ENCODE measurements at places on chromosomes 12 and 14.

DNA sequence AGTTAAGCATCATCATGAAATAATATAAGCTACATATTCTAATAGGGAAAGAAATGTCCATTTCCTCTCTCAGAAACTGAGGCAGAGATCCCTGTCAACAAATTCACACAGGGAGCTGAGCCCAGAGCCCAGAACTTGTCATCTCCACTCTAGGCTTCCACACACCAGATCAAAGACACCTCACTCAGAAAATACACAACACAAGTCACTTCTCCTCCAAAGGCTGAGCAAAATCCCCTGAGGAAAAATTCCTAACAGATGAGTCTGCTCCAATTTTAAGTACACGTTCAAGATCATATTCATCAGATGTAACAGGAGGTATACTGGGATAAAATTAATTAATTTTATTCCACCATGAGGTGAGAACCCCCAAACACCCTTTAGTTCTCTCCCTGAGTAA is 227.3 kb downstream of the DPF3 start:
- no peak for DNase-seq

DNA sequence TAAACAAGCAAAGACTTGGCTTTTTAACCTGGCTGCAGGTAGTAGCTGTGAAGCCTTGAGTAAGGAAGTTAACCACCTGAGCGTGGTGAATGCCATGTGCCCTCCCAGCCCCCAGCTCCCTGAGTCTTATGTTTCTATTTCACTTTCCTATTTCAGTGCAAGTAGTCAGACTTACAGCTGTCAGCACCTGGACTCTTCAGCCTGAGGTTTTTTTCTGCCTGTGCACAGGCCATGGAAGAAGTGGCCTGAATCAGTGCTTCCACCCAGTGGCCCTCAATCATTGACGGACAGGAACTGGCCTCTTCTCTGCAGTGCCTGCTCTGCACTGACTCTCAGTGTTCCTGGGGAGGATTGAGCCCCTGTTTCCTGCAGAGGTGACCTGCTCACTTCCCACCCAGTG is 796.4 kb downstream of the MED13L start:
- no peak for DNase-seq

DNA sequence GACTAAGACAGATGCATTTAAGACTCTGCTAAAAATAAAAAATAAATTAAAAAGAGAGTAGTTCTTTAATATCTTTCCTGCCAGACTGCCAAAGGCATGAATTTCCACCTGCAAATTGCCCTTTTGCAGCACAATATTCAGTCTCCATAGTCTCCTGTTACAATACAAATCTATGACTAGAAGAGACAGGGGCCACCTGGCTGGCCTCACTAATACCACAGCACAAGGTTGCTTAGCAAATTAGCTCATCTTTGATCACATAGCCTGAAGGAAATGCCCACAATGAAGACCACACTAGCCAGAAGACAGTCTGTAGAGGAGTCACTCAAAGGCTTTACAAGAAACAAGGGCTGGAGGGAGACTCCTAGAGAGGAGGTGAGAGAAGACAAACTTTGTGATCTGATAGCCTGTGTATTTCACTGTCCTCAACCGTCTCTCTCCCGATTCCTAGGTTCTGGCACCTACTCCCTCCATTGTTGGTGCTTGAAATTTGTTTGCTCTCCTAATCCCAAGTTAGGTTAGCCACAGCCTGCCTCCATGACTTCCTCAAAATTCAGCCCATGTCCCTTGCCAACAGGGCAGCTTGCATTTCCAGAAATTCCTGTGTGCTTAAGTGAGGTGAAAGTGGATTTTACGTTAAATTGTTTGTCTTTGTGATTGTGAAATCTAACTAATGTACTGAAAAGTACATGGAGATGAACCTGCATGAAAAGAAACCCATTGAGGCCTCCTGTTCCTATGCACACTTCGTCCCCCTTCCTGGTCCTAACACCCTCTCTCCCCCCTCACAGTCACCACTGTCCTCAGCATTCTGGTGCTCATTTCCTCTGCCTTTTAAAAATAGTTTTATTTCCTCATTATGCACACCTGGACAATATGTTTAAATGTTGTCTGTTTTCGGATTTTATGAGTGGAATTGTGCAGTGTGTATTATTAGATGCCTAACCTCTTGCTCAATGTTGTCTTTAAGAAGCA is 88.7 kb upstream of the PLXNC1 start:
- no peak for DNase-seq

- no peak for DNase-seq
Observed at GRCh38 chr14:72608391-72609204, 285.3 kb downstream of the DPF3 start.

- peak; percentile 1 for DNase-seq
Observed at GRCh38 chr14:104104076-104104901, 18.8 kb downstream of the ASPG start.

GRCh38 chr14:30560581-30560980 is 1.6 kb downstream of the G2E3 start:
- no peak for DNase-seq

GRCh38 chr14:27890259-27890658 is 876.3 kb upstream of the FOXG1 start:
- DNase-seq = no peak

- DNase-seq = no peak
Observed at GRCh38 chr12:100391856-100392255, 35.0 kb downstream of the SLC17A8 start.

DNA sequence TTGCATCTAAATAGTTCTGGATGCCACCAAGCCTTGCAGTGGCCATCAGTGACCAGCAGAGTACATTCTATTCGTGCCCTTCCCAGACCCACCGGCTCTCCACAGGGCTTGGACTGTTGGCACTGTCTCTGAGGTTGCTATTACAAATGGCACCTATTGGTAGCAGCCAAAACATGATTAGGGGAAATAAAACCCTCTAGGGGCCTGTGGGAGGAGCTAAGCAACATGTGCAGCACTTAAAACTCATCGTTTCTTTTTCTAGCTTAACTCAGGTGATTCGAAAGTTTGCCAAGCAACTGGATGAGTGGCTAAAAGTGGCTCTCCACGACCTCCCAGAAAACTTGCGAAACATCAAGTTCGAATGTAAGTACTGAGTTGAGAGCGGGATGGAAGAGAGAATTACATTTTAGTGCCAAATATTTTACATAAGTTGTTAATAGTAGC is 65.4 kb upstream of the RIC8B start:
- no peak for DNase-seq

DNA sequence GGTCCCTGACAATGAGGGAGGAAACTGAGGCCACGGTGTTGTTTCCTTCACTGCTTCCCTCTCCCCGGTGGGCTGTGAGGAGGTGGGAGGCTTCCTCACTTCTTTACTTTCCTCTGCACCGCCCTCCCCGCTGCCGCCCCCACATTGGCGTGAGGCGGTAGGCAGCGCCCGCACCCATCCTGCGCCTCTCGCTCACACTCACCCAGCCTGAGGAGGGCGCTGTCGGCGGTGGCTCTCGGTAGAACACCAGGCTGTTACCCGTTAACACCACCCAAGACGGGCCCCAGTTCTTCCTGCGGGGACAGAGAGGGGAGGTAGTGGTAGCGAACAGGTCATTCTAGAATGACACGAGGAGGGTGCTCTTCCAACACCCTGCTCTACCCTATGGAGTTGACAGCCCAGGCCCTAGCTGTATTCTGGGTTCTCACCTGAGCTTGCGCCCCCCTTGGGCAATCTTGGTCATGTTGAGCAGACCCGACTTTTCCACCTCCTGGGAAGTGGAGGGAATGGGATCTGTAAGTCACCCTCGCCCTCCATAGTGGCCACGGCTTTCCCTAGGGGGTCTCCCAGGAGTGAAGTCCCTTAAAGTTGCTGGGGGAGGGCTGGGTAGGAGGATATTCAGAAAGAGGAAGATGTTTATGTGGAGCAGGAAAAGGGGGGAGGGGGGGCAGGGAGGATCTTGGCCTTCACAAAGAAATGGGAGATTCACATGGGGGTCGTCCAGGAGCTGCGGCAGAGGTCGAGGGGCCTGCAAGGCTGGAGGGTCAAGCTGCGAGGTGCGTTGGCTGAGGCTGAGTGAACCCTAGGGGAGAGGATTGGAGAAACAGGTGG is 3.3 kb downstream of the ARHGAP9 start:
- DNase-seq = peak; percentile 90

DNA sequence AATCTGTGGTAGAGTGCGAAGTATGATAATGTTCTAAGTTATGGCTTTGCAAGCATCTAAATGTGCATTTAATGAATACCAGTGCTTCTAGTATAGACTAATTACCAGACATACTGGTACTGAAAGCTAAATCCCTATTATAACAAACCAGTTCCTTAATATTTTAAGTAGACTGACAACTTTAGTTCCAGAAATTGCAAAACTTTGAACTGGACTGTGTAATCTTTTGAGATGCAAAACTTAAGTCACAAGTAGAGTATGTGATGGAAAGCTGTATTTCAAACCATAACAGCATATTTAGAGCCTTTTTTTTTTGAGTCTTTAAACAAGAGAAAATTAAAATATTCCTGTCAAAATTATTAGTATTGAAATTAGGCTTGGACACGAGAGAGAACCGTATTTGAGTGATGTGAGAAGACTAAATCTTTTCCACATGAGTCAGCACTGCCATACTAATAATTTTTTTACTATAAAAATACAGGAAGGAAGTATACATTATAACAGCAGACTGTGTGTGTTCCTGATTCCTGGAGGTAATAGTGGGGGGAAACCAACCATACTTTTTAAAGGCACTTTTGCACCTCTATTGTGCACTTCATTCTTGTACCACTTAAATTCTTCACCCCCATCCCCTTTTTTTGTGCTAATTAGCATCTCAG is 45.5 kb downstream of the PPM1A start:
- DNase-seq = no peak

GRCh38 chr14:104486222-104486923 is 93.2 kb upstream of the C14orf180 start:
- no peak for DNase-seq

GRCh38 chr12:117447665-117448366 is 86.4 kb upstream of the NOS1 start:
- DNase-seq = no peak

DNA sequence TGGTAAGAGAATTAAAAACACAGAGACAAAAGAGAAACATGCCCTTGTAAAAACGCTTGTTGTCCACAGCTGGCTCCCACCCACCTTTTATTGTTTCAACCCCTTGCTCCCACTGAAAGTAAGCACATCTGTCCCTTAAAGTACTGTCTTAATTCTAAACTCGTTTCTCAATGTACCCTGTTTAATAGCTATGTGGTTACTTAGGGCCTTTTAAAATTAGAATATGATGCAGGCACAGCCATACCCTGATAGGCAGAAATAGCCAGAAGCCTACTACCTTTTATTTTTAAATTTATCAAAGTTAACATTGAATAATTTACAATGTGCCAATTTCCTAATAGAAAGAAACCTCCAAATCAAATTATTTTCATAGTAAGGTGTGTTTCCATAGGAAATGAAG is 4.0 kb upstream of the MGAT4C start:
- DNase-seq = no peak

GRCh38 chr14:58772794-58773620 is 135.2 kb downstream of the DACT1 start:
- no peak for DNase-seq

DNA sequence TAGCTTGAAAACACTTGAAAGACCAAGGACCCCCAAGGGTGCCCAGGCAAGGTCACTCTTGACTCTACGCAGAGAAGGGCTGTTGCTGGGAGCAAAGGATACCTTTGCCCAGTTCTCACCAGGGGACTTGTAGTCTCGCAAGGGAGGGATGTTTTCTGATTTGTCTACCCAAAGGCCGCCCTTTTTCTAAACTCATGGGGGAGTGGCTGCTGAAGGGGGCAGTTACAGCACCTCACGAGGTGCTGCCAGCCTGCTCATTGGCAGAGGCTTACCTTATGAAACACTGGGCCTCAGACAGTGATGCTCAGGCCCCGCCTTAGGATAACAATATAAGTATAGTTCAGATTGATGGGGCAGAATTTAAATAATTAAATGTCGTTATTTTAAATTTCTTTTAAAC is 107.0 kb downstream of the ETV6 start:
- DNase-seq = no peak

DNA sequence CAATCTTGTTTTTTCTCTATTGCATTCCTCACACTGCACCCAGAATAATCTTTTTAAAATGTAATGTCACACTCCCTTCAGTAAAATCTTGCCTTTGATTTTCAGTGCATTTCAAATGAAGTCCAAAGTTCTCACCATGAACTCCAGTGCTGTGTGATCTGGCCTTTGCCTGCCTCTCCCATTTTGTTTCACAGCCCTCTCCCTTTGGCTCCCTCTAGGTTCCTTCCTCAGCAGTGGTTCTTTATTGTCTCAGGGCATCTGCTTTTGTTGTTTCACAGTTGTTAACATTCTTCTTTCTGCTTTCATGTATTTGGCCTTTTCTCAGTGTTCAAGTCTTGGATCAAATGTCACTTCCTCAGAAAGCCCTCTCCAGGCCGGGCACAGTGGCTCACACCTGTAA is 84.5 kb upstream of the AMN1 start:
- DNase-seq = no peak

- no peak for DNase-seq
Observed at GRCh38 chr14:98122527-98122926, 1149.5 kb downstream of the BCL11B start.

DNA sequence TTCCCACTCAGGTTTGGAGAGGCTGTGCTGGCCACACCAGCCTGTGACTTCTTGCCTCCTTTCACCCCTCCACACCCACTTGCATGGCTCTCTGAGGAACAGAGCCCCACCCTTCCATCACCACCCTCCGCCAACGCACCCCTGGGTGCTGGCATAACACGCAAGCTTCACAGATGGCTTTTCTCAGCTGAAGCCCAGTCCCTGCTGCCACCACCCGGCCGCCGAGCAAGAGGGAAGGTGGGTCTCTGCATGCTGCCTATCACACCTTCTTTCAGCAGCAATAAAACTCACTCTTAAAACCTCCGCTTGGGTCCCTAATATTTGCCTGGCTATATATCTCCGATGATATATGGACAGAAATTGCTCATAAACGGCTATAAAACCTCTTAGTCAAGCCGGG is 41.6 kb downstream of the SMUG1 start:
- no peak for DNase-seq

- DNase-seq = no peak
Observed at GRCh38 chr12:46942579-46942978, 116.8 kb upstream of the SLC38A4 start.

- DNase-seq = no peak
Observed at GRCh38 chr12:32146074-32146873, 39.6 kb downstream of the BICD1 start.

GRCh38 chr12:26347300-26347699 is 151.9 kb downstream of the SSPN start:
- no peak for DNase-seq

GRCh38 chr12:76183459-76184186 is 99.1 kb upstream of the NAP1L1 start:
- DNase-seq = peak; percentile 63

- DNase-seq = no peak
Observed at GRCh38 chr14:93688239-93688666, 100.0 kb downstream of the PRIMA1 start.

GRCh38 chr14:73240816-73241480 is 3.6 kb downstream of the PAPLN start:
- no peak for DNase-seq

Measured in stimulated activated naive CD8-positive, alpha-beta T cell treated with anti-CD3 and anti-CD28 coated beads, Interleukin-15, Interleukin-2, amounts not matched to agents 100 U/mL and 50 U/mL, for 24 hours (primary cell).